ENCODE measurements at places on chromosomes 13 and 19.
A peak's percentile ranks its signal among the peaks of the same experiment; 100 is the strongest.

DNA sequence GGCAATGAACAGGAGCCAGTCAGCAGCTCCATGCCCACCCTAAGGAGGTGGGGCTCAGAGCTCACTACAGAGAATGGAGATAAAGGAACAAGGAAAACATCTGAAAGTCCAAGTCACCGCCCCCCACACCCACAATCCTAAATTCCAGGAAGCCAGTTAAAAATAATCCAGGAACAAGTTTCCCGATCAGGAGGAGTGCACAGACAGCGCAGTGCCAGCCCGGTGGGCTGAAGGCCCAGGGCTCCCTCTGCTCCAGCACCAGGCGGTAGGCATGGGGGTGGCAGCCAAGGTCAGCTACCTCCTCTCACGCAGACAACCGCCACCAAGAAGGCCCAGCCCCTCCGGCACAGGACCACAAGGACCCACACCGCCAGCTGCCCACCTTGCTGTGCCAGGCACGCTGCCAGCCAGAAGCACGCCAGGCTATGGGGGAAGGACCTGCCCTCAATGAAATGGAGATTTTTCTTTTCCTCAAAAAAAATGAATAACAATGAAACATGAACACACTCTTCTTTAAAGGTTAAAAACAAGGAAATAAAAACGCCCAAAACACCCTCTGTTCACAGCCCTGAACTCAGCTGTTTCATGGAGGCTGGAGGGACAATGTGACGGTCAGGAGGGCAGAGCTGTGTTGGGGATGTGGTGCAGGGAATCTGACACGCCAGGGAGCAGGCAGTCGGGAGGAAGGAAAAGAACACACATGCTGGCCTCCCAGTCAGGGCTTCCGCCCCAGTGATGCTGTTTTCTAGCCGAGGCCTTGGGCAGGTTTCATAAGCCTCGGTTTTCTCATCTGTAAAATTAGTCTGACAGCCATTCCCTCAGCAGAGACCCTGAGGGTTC lies 11.0 kb downstream of the STK24 start:
- no peak for DNase-seq

- DNase-seq, result peak; percentile 64
Measured at GRCh38 chr13:49220036-49220855, at the start of gene MLNR. MLNR (plus strand) TSS chr13:49220338; CDS start chr13:49220338, 0 bp downstream.

DNA sequence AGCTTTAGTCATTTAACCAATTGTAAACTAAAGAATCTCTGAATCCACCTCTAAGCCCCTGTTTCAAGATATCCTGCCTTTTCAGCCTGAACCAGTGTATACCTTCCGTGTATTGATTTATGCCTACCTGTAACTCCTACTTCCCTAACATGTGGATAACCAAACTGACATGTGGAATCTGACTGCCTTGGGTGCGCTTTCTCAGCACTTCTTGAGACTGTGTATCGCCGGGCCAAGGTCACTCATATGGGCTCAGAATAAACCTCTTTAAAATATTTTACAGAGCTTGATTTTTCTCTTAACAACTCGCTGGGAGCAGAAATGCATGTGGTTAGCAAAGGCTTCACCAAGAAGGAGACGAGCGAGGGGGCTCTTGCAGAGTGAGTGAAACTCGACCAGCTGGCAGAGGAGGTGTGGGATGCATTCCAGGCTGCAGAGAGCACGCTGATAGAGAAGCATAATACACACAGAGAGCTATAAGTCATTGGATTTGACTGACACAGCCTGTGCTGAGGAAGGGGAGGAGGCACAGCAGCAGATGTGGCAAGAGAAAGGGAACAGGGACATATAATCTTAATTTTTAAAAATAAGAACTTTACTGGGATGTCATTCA lies 268.2 kb upstream of the MAB21L1 start:
- no peak for DNase-seq

DNA sequence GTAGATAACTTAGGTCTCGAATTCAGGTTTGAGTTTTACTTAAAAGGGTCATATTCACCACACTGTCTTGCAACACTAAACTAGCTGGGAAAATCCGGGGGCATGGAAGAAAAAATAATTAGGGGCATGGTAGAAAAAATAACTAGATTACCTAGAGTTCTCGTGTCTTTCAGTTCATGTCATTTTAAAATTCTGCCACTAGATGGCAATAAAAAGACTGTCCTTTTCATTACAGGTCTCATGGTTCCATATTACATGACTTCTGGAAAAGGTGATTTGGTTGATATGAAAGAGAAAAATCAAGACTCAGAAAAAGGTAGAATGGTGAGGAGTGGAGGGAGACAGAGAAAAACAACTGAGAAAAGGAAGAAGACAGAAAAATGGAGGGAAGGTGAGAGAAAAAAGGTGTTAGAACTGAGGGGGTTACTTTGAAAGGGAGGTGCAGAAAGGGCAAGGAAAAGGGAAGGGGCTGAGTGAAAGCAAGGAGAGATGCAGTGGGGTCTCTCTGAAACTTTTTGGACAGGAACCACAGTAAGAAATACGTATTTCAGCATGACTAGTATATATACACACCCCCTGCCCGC lies 299.0 kb downstream of the KLF12 start:
- no peak for DNase-seq

DNA sequence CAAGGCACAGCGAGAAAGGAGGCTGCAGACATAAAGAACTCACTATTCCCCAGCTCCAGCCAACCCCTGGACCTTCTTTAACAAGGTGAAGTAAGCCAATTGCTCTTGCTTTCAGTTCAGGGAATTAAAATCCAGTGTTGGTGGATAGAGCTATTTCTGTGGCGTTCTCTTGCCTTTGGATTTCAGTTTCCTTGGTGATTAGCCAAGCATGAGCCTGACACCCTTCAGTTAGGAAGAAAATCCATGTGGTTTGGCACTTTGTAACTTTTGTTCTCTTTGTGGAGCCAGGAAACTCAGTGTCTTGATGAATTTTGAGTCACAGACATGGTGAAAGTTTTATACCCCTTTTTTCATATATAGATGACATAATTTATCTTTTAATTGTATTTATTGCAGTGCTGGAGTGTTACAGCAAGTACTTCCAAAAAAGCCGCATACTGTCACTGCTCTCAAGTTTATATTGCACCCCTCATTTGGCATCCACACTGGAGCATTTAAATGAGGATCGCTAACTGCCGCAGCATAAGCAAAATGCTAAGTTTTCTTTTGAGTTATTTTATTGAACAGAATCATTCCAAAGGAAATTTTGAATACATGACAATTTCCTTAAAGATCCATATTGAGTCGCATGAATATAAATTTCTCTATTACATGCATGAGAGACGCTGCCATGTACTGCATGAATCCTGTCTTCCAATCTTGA lies 406.8 kb downstream of the MYO16 start:
- no peak for DNase-seq

- DNase-seq, result no peak
Measured at GRCh38 chr19:10820173-10820572, 15.8 kb downstream of the TMED1 start.

GRCh38 chr19:35975608-35976214 lies 19.3 kb upstream of the SDHAF1 start:
- peak; percentile 49 for DNase-seq

GRCh38 chr13:113842336-113843062 lies 21.4 kb downstream of the GAS6 start:
- DNase-seq, result no peak

GRCh38 chr19:56253737-56254136 lies 18.8 kb upstream of the EDDM13 start:
- no peak for DNase-seq

DNA sequence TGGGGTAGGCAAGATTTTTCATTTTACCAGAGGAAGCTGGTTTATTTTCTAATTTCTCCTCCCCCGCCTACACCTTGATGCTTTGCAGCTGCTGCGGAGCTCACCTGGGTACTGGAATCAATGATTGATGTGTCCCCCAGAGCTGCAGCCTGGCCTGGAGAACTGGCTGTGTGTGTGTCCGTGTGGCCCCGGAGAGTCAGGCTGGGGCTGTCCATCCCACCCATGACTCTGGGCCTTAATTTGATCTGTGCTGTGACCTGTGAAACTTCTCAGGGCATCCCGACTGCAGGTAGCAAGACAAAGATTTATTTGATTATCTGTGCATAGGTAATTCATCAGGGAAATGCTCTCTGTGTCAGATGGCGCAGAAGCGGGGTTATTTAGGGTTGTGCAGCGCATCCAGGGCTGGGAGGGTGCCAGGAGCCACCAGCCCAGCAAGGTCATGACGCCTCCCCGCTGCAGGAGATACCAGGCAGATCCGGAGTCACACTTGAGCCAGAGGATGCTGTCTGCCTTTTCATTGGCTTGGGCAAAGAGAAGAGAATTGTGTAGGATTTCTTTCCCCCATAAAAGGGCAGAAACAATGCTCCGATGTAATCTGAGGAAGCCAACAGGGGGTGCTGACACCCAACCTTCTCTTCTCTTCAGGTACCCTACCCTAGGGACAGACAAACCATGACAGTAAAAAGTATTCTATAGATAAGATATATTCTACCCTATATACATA lies 346.6 kb downstream of the TSHZ3 start:
- DNase-seq, result no peak

GRCh38 chr13:43373400-43373799 lies 350.0 kb downstream of the DNAJC15 start:
- DNase-seq, result no peak

DNA sequence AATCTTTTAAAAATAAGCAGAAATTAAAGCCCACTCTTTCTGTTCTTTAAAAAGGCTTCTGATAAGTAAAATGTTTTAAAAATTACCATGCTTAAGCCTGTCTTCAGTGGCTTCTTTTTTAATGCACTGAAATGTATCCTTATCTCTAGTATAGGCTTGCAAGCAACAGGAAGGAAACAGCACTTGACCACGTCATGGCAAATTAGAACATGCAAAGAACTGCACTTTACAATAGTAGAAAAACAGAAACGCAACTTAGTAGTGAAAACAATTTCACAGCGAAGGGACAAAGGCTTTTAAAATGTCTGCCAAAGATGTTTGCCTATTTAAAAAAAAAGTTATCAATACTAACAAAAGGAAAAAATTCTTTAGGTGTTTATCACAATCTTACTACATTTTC lies 36.3 kb downstream of the ELF1 start:
- no peak for DNase-seq

- DNase-seq, result no peak
Measured at GRCh38 chr19:47741544-47742140, 3.7 kb upstream of the NOP53 start.

GRCh38 chr19:13102666-13103580 lies at the start of gene LYL1:
LYL1 (minus strand) TSS chr19:13102858; CDS start chr19:13101171, 1,687 bp downstream.
- DNase-seq, result peak; percentile 67

DNA sequence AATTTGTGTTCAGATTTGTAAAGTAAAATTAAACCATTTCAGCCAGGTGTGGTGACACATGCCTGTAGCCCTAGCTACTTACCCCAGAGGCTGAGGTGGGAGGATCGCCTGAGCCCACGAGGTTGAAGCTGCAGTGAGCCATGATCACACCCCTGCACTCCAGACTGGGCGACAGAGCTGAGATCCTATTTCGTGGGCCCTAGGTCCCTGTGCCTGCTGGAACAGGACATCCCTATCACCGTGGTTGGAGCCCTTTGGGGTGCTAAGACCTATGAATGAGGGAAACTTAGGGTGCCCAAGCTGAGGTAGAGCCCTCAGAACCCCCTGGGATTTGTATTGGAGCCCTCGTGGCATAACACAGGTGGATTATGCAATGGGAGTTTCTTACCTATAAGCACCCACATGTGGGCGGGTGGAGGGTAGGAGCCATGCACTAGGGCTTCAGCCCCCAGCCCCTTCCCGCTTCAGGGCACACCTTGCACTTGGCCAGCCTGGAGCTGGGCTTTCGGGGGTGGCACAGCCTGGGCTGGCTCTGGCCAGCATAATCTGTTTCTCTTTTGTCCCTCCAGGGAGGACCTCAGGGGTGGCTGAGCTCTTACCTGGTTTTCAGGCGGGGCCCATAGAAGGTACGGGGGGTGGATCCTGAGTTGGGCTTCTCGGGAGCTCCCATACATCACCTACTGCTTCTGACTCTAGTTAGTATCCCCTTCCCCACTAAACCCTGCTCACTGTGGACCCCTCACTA lies 7.2 kb upstream of the USF2 start:
- DNase-seq, result peak; percentile 3

DNA sequence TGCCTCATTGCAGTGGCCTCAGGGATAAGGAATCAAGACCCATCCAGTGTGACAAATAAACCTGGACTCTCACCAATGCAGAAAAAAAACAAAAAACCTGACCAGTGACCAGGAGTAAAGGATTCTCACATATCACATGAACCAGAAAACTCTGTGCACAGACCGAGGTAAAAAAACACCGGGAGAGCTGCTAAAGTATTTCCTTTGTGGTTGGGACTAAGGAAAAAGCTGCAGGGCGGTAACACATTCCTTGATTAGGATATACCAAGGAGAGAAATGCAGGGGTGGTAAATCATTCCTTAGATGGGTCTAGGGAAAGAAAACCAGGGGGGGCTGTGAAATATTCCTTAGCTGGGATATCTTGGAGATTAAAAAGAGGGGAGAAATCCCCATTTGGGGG lies 64.8 kb upstream of the ZNF85 start:
- DNase-seq, result no peak

DNA sequence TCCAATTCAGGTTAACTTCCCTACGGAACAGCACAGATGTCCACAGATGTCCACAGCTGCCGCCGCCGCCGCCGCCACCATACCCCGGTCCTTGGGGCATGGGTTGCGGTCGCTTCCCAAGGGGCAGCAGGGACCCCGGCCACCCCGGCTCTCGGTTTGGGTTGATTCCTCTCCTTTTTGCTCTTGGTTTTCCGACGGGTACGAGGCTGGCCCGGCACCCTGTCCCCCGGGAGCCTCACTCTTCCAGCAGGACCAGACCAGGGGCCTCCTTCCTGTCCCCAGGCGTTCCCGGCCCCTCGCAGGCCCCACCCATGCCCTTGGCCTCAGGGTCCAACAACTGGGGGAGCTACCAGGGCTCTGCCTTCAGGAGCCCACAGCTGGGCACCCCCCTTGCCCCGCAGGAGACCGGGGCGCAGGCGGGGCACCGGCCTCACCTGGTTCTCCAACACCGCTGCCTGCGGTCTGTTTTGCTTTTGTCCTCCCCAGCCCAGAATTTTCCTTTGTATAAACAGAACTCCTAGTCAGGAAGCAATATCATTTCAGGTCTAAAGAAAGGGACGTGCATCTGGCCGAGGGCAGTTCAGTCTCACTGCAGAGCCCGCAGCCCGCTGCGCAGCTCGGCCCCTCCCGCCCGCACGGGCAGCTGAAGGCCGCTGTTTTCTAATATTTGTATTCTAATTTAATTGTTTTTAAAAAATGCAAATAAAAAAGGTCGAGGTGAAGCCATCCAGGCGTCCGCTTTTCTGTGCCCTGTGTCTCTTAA lies 27.9 kb downstream of the ZBTB7A start:
- no peak for DNase-seq

- no peak for DNase-seq
Measured at GRCh38 chr19:29741776-29742175, 26.7 kb upstream of the C19orf12 start.

GRCh38 chr19:51803967-51804366 lies 9.0 kb downstream of the FPR3 start:
- DNase-seq, result no peak

GRCh38 chr13:39956036-39956435 lies 300.6 kb downstream of the COG6 start:
- no peak for DNase-seq

GRCh38 chr19:47110521-47111005 lies 3.0 kb downstream of the ZC3H4 start:
- no peak for DNase-seq

DNA sequence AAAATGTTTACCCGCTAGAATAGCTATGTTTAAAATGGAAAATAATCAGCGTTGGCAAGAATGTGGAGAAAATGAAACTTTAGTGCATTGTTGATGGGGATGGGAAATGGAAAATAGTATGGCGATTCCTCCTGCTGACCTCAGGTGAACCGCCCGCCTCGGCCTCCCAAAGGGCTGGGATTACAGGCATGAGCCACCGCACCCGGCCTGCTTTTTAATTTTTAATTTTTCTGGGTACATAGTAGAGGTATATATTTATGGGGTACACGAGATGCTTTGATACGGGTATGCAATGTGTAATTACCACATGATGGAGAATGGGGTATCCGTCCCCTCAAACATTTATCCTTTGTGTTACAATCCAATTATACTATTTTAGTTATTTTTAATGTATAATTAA lies 7.3 kb upstream of the NLRP8 start:
- no peak for DNase-seq
